Glutamatergic neuron (in vitro differentiated cells): ENCODE measurements at places on chromosomes 7 and 10.
A peak's percentile ranks its signal among the peaks of the same experiment; 100 is the strongest.

DNA sequence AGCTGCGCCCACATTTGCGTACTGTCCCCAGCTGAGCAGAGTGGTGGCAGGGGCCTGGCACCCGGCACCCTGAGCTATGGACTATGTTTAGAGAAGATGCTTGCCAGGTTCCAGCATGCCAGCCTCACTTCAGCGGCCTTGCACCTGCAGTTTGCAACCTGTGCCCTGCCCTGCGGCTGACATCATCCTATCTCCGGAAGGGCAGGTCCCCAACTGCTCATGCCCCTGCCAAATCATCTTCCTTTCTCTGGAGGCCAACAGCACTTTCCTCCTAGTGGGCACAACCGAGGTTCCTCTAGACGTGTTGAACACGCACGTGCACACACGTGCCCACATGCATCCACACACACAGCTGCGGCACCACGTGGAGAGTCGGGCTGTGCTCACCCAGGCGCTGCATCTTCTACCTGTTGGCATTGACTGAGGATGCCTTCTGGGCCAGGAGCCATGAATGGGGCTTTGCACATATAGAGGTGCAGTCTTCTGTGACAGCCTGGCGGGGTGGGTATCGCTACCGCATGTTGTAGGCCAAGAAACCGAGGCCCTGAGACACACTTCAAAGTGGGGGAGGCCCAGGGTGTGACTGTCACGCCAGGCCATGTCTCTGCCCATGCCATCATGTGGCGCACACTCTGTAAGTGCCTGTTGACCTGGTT is 24.5 kb downstream of the CNPY1 start:
- peaks cover 15% of the 10 kb centered on the region for H3K27me3 ChIP-seq
- no peak overlapping the region for H3K27ac ChIP-seq
- H3K36me3 ChIP-seq, result peaks cover 5% of the 10 kb centered on the region
- no peaks in the 10 kb centered on the region for H3K4me1 ChIP-seq
- no peak for DNase-seq
- no peak overlapping the region for H3K4me3 ChIP-seq

- no peak overlapping the region for H3K4me3 ChIP-seq
- no peaks in the 10 kb centered on the region for H3K27me3 ChIP-seq
- no peak for DNase-seq
- H3K4me1 ChIP-seq, result no peaks in the 10 kb centered on the region
Observed at GRCh38 chr10:114811862-114812261, 9.7 kb upstream of the FHIP2A start.

GRCh38 chr7:26005683-26006410 is 146.2 kb upstream of the NFE2L3 start:
- peaks cover 3% of the 10 kb centered on the region for H3K27me3 ChIP-seq
- H3K4me3 ChIP-seq, result no peak overlapping the region
- peaks cover 4% of the 10 kb centered on the region for H3K36me3 ChIP-seq
- DNase-seq, result no peak
- H3K4me1 ChIP-seq, result no peaks in the 10 kb centered on the region

GRCh38 chr7:157900556-157900955 is 563.8 kb downstream of the DNAJB6 start:
- H3K36me3 ChIP-seq, result peaks cover 6% of the 10 kb centered on the region
- peak overlapping the region; percentile 64 for H3K27ac ChIP-seq
- peaks cover 14% of the 10 kb centered on the region for H3K4me1 ChIP-seq

DNA sequence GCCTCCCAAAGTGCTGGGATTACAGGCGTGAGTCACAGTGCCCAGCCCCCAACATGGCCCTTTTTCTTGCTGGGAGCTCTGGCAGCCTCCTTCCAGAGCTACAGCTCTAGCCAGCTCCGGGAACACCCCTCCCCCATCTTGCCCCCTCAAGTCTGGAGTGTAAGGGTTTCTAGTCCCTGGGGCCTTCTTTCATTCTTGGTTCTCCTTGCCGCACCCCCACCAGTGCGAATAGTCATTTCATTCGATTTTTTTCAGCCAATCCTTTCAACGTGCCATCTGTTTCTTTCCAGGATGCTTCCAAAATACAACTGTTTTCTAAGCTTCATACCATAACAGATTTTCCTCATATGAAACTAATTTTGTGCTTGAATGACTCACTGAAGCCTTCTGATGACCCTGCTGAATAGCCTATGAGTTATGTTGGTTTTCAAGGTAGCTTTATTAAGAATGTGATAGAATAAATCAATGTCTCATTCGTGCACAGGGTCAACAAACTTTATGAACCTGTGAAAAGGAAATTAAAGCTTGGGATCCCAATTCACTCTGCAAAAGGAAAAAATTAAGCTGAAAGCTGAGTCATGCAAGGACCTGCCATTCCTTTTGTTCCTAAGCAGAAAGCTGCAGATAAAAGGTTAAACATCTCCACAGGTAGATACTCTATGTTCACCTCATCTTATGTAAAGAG is 38.6 kb downstream of the CDC14C start:
- no peaks in the 10 kb centered on the region for H3K27me3 ChIP-seq
- H3K4me1 ChIP-seq, result peaks cover 16% of the 10 kb centered on the region
- peak overlapping the region; percentile 75 for H3K27ac ChIP-seq
